ENCODE measurements at places on chromosomes 3 and 15. TPM values are rescaled to one million over a fixed set of nuclear protein-coding genes. Genes with fewer than 3 reads are reported as not detected.

GRIP2 gene
- total RNA-seq = not detected

UCN2 gene
- total RNA-seq = not detected

GABRG3 gene
- total RNA-seq = not detected

COLQ gene
- total RNA-seq = 1.9 TPM

CCDC191 gene
- 1.1 TPM for total RNA-seq

BOC gene
- not detected for total RNA-seq

SEMA5B gene
- total RNA-seq = under 0.01 TPM

SHC4 gene
- total RNA-seq = 0.51 TPM

ASB14 gene
- not detected for total RNA-seq

IDH3A gene
- total RNA-seq = 22.1 TPM

TMED3 gene
- total RNA-seq = 221 TPM

OCA2 gene
- total RNA-seq = not detected

COMMD2 gene
- 23.1 TPM for total RNA-seq

DUOXA2 gene
- total RNA-seq = not detected

FAM162A gene
- total RNA-seq = 4.0 TPM

CLASP2 gene
- 54.0 TPM for total RNA-seq

CHRFAM7A gene
- total RNA-seq = 0.76 TPM

RLBP1 gene
- total RNA-seq = not detected

CACNA2D3 gene
- total RNA-seq = not detected

PODXL2 gene
- total RNA-seq = 0.89 TPM

NSUN3 gene
- total RNA-seq = 13.4 TPM

EPHA3 gene
- not detected for total RNA-seq

ZNF860 gene
- total RNA-seq = 1.3 TPM

Data from dermis microvascular lymphatic vessel endothelial cell (primary cell).